Pulmonary artery endothelial cell (primary cell): ENCODE measurements at places on chromosomes 7 and 10. TPM values are rescaled to one million over a fixed set of nuclear protein-coding genes. Genes with fewer than 3 reads are reported as not detected.

BAIAP2L1 gene
- total RNA-seq = under 0.01 and 0.04 TPM in 2 replicates

CYP26A1 gene
- 0.07 and 0.21 TPM in 2 replicates for total RNA-seq

LRRC17 gene
- total RNA-seq = 12.7 and 24.5 TPM in 2 replicates

PAX4 gene
- total RNA-seq = not detected in 2 replicates

ATAD1 gene
- total RNA-seq = 25.1 and 31.5 TPM in 2 replicates

- no peak for DNase-seq
These were observed 1.8 kb downstream of the GDI2 start for GRCh38 chr10:5811387-5811821.

DNA sequence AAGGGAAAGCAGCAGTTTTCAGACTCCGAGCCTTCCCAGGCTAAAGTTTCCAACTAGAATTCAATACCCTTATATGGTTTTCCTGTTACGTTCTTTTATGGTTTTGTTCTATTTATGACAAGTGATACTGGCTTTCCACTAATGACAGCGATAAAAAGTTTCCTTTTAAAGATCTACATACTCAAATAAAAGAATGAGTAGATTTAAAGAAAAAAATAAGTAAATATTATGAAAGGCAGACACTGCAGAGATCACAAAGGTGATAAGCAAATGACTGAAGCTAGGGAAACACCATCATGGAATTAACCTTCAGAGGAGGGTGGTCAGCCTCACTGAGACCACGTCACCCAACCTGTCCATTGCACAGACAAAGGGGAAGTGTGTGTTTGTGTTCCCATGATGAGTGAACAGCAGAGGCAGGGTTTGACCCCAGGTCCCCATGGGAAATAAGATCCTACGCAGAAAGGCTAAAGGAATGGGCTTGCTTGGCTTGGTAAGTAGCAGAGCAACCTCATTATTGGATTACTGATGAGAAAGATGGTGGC is 4.0 kb downstream of the VSIR start:
- no peak for DNase-seq

GRCh38 chr10:75651417-75651816 is 220.0 kb downstream of the LRMDA start:
- no peak for DNase-seq

GRCh38 chr7:50658696-50659095 is 93.5 kb upstream of the DDC start:
- DNase-seq = no peak
